ENCODE measurements at places on chromosomes 4 and X.

DNA sequence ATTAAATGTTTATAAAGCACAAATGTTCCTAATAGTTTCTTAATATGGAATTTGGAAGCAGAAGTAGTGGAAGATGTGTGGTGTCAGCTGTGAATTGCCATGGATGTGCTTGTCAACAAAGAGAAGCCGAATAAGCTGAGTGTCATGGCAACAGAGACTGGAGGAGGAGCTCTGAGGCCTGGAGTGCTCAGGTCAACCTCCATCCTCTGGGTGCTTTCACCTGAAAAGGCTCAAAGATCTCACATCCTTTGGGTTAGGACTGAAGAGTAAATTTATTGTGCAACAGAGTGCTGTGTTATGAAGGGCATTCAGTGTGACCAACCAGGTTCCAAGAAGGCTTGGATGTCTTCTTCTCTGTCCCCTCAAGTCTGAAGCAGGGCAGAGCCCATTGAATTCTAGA is 18.7 kb downstream of the SGMS2 start:
- DNase-seq: no peak

- no peak for DNase-seq
These were observed 43.0 kb upstream of the CDKN2AIP start for GRCh38 chr4:183401473-183401872.

DNA sequence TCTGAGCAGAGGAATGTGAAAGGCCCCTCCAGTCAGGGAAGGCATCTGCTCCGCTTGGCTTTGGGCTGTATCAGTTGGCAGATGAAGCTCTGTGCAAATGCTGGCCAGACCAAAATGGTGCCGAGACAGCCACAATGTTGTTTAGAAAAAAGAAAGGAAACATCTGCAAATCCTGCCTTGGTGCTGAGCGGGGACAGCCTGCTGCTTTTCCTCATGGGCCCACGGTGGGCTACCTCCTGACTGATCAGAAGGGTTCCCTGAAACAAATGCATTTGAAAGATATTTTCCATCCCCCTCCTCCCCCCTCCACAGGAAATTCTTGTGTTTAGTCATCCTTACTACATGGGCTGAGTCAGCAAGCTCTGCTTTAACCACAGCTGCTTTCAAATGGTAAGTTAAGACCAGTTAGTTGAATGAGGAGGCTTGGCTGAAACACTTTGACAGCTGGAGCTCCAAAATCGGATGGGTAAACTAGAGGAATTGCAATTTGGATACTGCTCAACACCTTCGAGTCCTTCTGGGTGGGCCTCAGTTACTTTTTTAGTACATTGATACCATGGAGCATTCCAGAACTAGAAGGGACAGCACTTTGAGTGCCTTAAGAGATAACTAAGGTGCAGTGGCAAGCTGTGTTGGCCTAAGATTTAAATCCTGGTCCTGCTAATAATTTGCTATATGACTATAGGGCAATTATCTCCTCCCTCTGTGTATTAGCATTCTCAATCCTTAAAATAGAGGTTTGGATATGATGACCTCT is 36.0 kb downstream of the PLAC1 start:
- peak; percentile 63 for DNase-seq

- DNase-seq: no peak
These were observed 313.0 kb downstream of the ARHGAP10 start for GRCh38 chr4:148044912-148045352.

- DNase-seq: no peak
These were observed 21.6 kb upstream of the ATP8A1 start for GRCh38 chr4:42678512-42678911.

GRCh38 chr4:83283181-83283580 is 1.4 kb downstream of the COQ2 start:
- no peak for DNase-seq

GRCh38 chr4:6763330-6763851 is 19.1 kb upstream of the KIAA0232 start:
- DNase-seq: no peak

- DNase-seq: no peak
These were observed 147.3 kb downstream of the PCDH7 start for GRCh38 chr4:30867427-30867826.

GRCh38 chrX:101208152-101208905 is 11.3 kb upstream of the DRP2 start:
- DNase-seq: no peak

DNA sequence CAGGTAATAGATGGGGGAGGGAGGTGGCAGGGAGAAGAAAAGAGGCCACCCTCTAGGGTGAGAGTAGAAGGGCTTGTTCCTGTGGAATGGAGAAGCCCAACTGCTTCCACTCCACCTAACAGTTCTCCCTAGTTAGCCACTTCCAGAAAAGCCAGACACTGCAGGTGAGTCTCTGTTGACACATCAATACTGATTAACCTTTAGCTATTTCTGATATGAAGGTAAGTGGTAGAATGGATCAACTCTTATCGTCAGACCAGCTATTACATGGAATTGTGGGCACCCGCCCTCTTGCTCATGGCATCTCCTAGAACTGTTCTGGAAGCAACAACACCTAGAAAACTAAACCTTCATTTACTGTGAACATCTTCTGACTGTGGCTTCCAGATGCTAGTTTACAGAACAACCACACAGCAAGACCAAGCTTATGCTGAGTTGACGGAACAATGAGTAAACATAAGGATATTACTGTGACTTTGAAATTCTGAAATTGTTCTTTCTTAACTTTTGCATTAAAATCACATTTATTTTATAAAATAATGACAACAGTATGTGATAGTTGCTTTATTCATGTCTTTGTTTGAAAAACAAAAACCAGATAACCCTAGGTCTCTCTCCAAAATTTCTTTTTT is 44.7 kb downstream of the ANXA3 start:
- no peak for DNase-seq

- DNase-seq: no peak
These were observed 168.9 kb upstream of the EDNRA start for GRCh38 chr4:147311956-147312355.

DNA sequence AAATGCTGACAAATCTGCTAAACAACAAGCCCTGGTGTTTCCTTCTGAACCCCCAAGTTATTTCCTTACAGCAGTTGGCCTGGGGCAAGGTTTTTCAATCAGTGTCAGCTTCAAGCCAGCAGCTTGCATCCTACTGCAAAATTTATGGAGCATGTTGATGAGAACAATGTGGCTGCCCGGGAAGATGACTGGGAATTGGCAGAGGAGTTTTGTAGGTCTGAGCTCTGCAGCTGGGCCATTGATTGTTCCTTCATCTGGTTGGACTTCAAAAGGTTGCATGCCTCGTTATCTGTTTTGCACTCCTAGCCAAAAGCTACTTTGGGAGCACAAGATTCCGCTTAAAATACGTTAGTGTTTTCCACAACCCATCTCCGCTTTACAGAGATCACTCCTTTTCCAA is 1030.3 kb upstream of the LCORL start:
- DNase-seq: no peak

DNA sequence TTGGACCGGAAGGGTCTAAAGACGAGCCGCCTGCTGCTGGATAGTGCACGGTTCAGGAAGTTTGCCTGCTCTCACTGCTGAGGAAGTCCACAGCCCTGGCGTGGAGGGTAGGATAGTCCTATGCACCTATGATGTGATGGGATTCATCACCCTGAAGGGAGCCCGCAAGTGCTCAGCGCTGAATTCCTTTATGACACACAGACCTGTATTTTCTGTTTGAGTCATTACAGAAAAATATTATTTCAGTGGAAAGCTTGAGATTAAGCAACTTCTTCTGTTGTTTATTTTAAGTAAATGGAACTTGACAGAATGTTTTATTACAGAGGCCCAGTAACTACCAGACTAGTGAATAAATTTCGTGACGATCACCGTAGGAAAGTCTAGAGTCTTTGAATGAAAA is 123.2 kb downstream of the TRIML1 start:
- DNase-seq: peak; percentile 30

DNA sequence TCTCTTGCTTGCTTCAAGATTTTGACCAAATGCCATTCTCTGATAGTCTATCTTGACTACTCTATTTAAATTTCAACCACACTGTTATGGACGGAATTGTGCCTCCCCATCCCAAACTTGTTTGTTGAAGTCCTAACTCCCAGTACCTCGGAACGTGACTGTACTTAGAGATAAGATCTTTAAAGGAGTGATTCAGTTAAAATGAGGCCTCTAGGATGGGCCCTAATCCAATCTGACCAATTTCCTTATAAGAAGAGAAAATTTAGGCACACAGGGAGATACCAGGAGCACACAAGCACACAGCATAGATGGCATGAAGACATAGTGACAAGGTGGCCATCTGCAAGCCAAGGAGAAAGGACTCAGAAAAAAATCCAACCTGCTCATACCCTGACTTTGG is 269.9 kb downstream of the KCNIP4 start:
- no peak for DNase-seq

- no peak for DNase-seq
These were observed 8.5 kb downstream of the MXD4 start for GRCh38 chr4:2253160-2254084.

DNA sequence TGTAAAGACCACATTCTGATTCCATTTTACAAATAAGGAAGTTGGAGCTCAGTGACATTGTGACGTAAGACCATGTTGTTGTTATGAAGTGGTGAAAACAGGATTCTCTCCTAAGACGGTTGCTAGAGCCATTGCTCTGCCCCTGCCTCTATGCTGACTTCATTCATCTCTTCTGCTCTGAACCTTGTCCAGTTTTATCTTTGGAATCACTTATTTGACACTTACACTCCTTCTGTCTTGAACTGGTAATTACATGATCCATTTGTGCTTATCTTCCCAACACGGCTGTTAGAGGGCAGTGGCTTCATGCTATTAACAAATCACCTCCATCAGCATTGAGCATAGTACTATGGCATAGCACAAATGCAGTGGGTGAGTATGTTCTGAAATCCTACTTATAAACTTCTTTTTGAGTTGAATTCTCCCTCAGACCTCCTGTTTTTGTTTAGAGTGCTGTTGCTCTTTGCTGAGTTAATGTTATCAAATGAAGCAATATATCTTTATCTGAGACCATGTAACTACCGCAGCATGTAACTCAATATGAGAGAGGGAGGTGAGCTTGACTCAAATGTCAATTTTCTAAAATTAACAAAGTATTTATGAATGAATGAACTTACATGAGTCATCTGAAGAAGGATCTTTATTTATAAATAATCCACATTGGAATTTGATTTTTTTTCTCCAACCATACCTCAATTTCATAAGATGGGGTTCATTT is 177.8 kb downstream of the RASL11B start:
- DNase-seq: no peak

DNA sequence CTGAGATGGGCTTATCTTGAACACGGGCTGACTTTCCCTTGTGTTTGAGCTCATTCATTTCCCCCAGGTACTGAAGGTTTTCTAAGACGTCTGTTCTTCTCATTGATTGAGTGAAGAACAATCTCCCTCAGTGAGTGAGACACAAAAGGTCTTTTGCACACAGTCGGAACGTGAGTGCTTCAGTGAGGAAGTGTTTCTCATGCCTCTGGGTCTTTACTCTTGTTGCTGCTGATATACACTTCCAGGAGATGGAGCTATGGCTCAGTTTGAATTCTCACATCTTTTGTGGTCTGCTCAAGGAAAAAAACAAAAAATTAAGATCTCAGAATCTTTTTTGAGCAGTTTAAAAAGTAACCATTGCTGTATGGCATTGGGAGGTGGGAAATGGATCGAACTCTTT is 981.9 kb upstream of the TENM3 start:
- no peak for DNase-seq

- DNase-seq: no peak
These were observed 77.5 kb downstream of the PHOX2B start for GRCh38 chr4:41670982-41671381.

GRCh38 chr4:187598196-187598595 is 397.4 kb upstream of the ZFP42 start:
- peak; percentile 47 for DNase-seq

DNA sequence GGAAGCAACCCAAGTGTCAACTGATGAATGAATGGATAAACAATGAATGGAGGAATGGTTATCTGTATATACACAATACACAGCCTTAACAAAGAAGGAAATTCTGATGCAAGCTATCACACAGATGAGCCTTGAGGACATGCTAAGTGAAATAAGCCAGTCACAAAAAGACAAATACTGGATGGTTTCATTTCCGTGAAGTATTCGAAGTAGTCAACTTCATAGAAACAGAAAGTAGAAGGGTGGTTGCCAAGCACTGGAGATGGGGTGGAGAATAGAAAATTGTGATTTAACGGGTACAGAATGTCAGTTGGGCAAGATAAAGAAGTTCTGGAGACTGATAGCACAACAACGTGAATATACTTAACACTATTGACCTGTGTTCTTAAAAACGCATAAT is 28.2 kb downstream of the CENPU start:
- no peak for DNase-seq

DNA sequence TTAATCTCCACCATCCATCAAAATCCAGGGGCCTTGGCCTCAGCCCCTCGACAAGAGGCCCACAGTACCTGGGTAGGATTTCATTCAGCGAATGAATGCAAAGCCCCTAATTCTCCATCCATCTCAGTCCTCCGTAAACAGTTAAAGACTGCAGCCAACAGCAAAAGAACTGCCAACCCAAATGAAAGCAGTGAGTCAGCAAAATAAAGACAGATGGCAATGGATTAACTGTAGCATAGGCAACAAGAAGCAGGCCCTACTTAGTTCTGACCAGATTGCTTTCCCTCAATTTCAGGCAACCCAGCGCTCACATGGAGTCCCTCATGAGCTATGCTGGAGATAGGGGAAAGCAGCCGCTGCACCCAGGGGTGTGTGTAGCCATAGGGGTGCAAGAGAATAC is 21.4 kb downstream of the PLAC1 start:
- DNase-seq: no peak

DNA sequence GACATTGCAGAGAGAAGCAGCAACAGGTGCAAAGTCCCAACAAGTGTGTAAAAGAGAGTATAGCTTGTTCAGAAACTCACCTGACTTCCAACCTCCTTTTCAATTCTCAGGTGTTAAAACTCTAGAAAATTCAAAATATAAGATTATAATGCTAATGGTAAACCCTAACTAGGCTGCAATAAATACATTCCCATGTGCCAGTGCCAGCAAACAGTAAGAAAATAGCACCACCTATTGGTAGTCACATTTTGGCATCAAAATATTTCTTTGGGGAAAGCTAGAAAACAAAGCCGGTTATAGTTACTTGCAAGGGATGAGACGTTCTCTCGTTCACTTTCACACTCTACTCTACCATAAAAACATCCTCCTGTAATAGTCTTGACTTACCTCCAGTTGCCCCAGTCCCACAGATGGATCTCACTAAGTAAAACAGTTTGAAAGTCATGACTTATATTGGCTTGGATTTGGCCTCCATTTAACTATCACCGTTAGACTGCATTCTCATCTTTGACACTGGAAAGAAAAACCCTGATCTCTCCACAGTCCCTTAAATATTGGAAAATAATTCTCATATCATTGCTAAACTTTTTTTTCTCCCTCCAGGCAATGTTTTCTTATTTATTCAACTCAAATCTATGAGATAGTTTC is 9.6 kb downstream of the BMP3 start:
- no peak for DNase-seq
